ENCODE measurements at places on chromosomes 16 and 17. TPM values are rescaled to one million over a fixed set of nuclear protein-coding genes. Genes with fewer than 3 reads are reported as not detected.

- no peaks in the 10 kb centered on the region for H3K36me3 ChIP-seq
- no peak for DNase-seq
- no peak overlapping the region for H3K27ac ChIP-seq
These were observed 5.0 kb downstream of the PIK3R6 start for GRCh38 chr17:8862213-8863056.

Gene KRTAP1-5
- total RNA-seq: not detected

Gene RRAD
- 1.1 TPM for total RNA-seq

Gene ITGB3
- total RNA-seq: 1.2 TPM

DNA sequence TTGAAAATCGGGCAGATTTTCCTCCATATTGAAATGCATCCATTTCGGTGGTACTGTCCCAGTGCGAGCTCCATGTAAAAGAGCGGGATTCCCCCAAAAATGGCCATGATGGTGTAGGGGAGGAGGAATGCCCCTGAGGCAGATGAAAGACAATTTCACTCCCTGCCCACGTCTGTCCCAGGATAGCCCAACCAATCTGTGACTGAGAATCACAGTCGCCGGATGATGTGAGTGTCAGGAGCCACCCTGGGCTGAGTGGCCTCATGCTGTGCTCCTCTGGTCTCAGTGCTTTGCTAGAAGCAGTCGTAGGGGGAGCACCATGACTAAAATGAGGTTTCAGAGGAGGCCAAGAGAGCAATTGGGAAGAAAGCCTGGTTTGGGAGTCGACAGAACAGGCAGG lies 16.7 kb downstream of the SLC6A4 start:
- no peaks in the 10 kb centered on the region for H3K27me3 ChIP-seq
- no peak for DNase-seq
- no peaks in the 10 kb centered on the region for H3K36me3 ChIP-seq
- peaks cover 42% of the 10 kb centered on the region for H3K4me1 ChIP-seq
- H3K4me3 ChIP-seq: no peak overlapping the region
- H3K27ac ChIP-seq: peak overlapping the region; percentile 83

GRCh38 chr16:27241658-27242057 lies 26.9 kb downstream of the NSMCE1 start:
- H3K4me1 ChIP-seq: 0 out of 2 replicates have a peak, but pooled peaks cover 4% of the 10 kb centered on the region
- no peaks in the 10 kb centered on the region for H3K36me3 ChIP-seq
- no peak for DNase-seq
- H3K27ac ChIP-seq: peak overlapping the region; percentile 11
- H3K4me3 ChIP-seq: no peak overlapping the region
- no peaks in the 10 kb centered on the region for H3K27me3 ChIP-seq

Gene KRTAP2-1
- total RNA-seq: not detected

Gene NKD1
- 37.9 TPM for total RNA-seq

DNA sequence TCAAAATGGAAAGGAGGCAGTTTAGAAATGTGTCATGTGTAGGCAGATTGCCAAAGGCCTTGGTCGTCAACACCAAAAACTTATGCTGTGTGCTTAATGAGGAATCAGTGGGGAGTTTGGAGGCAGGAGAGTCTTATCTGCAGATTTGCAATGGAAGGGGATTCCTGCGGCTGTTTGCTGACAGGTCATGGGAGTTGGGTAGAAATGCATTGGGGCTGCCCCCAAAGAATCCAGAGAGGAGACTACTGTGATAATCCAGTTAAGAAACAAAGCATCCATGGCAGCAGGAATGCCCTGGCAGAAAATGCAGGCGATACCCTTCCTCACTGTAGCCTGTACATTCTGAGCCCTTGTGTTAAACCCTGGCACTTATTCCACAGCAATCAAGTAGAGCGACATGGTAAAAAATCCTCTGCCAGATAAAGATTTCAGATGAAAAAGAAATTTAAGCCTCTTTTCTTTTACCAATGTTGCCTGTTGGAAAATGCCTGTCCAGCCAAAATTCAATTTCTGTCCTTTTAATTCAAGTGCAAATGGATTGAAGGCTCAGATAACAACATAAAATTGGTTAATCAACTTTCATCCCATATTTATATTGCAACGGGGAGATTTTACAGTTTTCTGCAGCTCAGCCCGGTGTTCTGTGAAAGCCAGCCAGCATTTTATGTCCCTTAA lies 491.0 kb upstream of the CDH5 start:
- no peaks in the 10 kb centered on the region for H3K4me1 ChIP-seq
- no peak for DNase-seq
- H3K27ac ChIP-seq: no peak overlapping the region
- H3K4me3 ChIP-seq: no peak overlapping the region
- no peaks in the 10 kb centered on the region for H3K27me3 ChIP-seq

DNA sequence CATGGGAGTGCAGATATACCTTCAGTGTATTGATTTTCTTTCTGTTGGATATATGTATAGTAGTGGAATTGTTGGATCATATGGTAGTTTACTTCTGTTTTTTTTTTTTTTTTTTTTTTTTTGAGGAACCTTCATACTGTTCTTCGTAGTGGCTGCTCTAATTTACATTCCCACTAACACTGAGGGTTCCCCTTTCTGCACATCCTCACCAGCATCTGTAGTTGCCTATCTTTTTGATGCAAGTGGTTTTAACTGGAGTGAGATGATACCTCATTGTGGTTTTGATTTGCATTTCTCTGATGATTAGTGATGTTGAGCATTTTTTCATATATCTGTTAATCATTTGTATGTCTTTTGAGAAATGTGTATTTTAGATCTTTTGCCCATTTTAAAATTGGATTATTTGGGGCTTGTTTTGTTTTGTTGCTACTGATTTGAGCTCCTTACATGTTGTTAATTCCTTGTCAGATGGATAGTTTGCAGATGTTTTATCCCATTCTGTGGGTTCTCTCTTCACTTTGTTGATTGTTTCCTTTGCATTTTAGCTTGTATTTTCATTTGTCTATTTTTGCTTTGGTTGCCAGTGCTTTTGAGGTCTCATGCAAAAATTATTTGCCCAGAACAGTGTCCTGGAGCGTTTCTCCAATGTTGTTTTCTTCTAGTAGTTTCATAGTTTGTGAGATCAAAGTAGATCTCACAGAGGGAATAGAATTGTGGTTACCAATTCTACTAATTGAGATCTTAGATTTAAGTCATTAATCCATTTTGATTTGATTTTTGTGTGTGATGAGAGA lies 25.0 kb upstream of the BCAS3 start:
- H3K4me1 ChIP-seq: no peaks in the 10 kb centered on the region
- no peak for DNase-seq
- no peaks in the 10 kb centered on the region for H3K27me3 ChIP-seq

DNA sequence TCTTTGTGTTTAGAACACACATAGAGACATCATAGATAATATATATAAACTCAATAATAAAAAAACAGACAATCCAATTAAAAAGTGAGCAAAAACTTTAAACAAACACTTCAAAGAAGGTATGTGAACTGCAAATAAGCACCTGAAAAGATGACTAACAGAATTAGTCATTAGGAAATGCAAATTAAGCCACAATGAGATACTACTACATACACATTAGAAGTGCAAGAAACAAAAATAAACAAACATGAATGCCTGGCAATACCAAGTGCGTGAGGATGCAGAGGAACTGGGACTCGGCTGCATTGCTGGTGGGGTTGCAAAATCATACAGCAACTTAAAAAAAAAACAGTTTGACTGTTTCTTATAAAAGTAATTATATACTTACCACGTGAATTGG lies 799.0 kb downstream of the KCNJ2 start:
- H3K4me3 ChIP-seq: no peak overlapping the region
- H3K4me1 ChIP-seq: no peaks in the 10 kb centered on the region
- H3K27me3 ChIP-seq: no peaks in the 10 kb centered on the region
- no peak for DNase-seq
- H3K27ac ChIP-seq: no peak overlapping the region

Gene COPZ2
- 2.0 TPM for total RNA-seq

GRCh38 chr16:2507665-2508064 lies 6.1 kb upstream of the ATP6V0C start:
- H3K36me3 ChIP-seq: no peaks in the 10 kb centered on the region
- DNase-seq: no peak
- no peak overlapping the region for H3K27ac ChIP-seq

GRCh38 chr16:50440991-50441390 lies 72.2 kb upstream of the BRD7 start:
- H3K4me3 ChIP-seq: no peak overlapping the region
- H3K27me3 ChIP-seq: no peaks in the 10 kb centered on the region
- H3K36me3 ChIP-seq: no peaks in the 10 kb centered on the region
- no peak overlapping the region for H3K27ac ChIP-seq
- H3K4me1 ChIP-seq: no peaks in the 10 kb centered on the region

DNA sequence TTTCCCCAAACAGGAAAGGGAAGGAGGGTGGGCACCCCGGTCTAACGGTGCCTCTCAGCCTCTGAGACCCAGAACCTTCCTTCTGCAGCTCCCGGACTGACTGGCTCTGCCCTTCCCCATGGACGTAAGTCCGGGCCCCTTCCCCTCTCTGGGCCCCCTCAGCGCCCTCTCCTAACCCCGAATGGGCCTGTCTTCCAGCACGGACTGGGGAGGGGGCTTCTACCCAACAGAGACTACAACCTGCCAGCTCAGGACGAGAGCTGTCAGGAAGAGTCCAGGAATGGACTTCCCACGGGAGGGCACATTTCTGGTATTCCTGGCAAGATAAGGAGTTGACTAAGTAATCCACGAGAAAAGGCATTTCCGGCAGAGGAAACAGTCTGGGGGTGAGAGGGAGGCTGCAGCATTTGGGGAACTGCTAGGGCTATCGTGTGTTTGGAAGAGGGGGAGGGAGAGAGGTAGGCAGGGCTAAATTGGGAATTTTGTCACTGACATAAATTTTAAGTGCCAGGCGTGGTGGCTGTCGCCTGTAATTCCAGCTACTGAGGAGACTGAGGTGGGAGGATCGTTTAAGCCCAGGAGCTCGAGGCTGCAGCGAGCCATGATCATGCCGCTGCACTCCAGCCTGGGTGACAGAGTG lies 12.1 kb upstream of the ALDOA start:
- peak overlapping the region; percentile 61 for H3K27ac ChIP-seq
- no peaks in the 10 kb centered on the region for H3K36me3 ChIP-seq
- peaks cover 5% of the 10 kb centered on the region for H3K4me1 ChIP-seq

Gene COX6A2
- total RNA-seq: not detected

- no peaks in the 10 kb centered on the region for H3K27me3 ChIP-seq
- H3K36me3 ChIP-seq: no peaks in the 10 kb centered on the region
- H3K4me1 ChIP-seq: peaks cover 16% of the 10 kb centered on the region
- no peak for DNase-seq
- peak overlapping the region; percentile 88 for H3K4me3 ChIP-seq
- peak overlapping the region; percentile 72 for H3K27ac ChIP-seq
These were observed 848 bp upstream of the TBKBP1 start for GRCh38 chr17:47692895-47693730.

Gene TEKT5
- not detected for total RNA-seq

- H3K27ac ChIP-seq: no peak overlapping the region
- no peaks in the 10 kb centered on the region for H3K36me3 ChIP-seq
- no peaks in the 10 kb centered on the region for H3K4me1 ChIP-seq
- no peaks in the 10 kb centered on the region for H3K27me3 ChIP-seq
- no peak overlapping the region for H3K4me3 ChIP-seq
These were observed 35.3 kb upstream of the CRHR1 start for GRCh38 chr17:45748731-45749310.

- no peak for DNase-seq
- H3K27ac ChIP-seq: no peak overlapping the region
- no peaks in the 10 kb centered on the region for H3K36me3 ChIP-seq
These were observed 101.8 kb upstream of the CDH8 start for GRCh38 chr16:62137996-62138395.

Gene IRX5
- 27.7 TPM for total RNA-seq

GRCh38 chr16:66959704-66960161 lies 1.3 kb upstream of the CES3 start:
- no peaks in the 10 kb centered on the region for H3K36me3 ChIP-seq
- H3K27ac ChIP-seq: no peak overlapping the region
- no peaks in the 10 kb centered on the region for H3K4me1 ChIP-seq
- no peaks in the 10 kb centered on the region for H3K27me3 ChIP-seq
- no peak for DNase-seq
- H3K4me3 ChIP-seq: no peak overlapping the region

GRCh38 chr16:14196011-14196410 lies 124.9 kb downstream of the MRTFB start:
- no peak for DNase-seq

- no peaks in the 10 kb centered on the region for H3K4me1 ChIP-seq
- DNase-seq: no peak
- H3K27me3 ChIP-seq: no peaks in the 10 kb centered on the region
- no peaks in the 10 kb centered on the region for H3K36me3 ChIP-seq
These were observed 43.6 kb downstream of the IKZF3 start for GRCh38 chr17:39820541-39820940.

GRCh38 chr16:27641260-27641659 lies 91.3 kb downstream of the KATNIP start:
- no peak overlapping the region for H3K4me3 ChIP-seq

GRCh38 chr16:24957887-24958286 lies 57.3 kb downstream of the ARHGAP17 start:
- DNase-seq: no peak
- H3K27ac ChIP-seq: peak overlapping the region; percentile 12
- H3K36me3 ChIP-seq: peaks cover 4% of the 10 kb centered on the region
- H3K4me1 ChIP-seq: no peaks in the 10 kb centered on the region
- H3K27me3 ChIP-seq: no peaks in the 10 kb centered on the region

- no peak for DNase-seq
- H3K4me3 ChIP-seq: peak within 1 kb of the TSS; percentile 16
- no peaks in the 10 kb centered on the region for H3K4me1 ChIP-seq
- no peaks in the 10 kb centered on the region for H3K27me3 ChIP-seq
These were observed at the start of gene MT1E for GRCh38 chr16:56625140-56625942. Gene MT1E, plus strand, starts transcription at chr16:56625781. Its CDS starts 71 bp downstream, at chr16:56625852.

DNA sequence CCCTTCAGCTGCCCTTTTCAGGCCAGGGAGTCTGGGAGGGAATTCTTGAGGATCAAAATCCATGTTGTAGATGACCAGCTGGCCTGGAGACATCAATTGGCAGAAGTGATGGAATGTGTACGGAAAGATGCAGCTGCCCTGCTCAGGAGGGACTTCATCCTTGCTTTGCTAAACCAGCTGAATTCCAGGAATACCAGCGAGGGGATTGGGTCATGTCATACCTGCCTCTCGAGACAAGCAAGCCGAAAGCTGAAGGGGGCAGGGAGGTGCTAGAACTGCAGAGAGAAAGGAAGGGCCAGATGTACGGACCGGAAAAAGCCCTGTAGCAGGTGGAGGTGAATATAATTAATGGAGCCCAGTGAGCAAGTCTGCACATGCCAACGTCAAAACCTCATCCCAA lies 25.6 kb upstream of the NTN1 start:
- H3K27me3 ChIP-seq: no peaks in the 10 kb centered on the region
- H3K27ac ChIP-seq: peak overlapping the region; percentile 78
- H3K36me3 ChIP-seq: no peaks in the 10 kb centered on the region
- H3K4me3 ChIP-seq: no peak overlapping the region
- peak; percentile 64 for DNase-seq

Gene ENPP7
- total RNA-seq: 0.34 TPM

- H3K27ac ChIP-seq: no peak within 1 kb of the TSS
- no peak for DNase-seq
These were observed at the start of gene RPUSD1 for GRCh38 chr16:787978-788398. Gene RPUSD1, minus strand, starts transcription at chr16:788381. Its CDS starts 644 bp downstream, at chr16:787737.

GRCh38 chr17:69710926-69711325 lies 296.4 kb downstream of the MAP2K6 start:
- no peaks in the 10 kb centered on the region for H3K27me3 ChIP-seq
- H3K36me3 ChIP-seq: no peaks in the 10 kb centered on the region
- no peak overlapping the region for H3K27ac ChIP-seq
- H3K4me3 ChIP-seq: no peak overlapping the region
